ENCODE measurements at places on chromosomes 11 and 22.

DNA sequence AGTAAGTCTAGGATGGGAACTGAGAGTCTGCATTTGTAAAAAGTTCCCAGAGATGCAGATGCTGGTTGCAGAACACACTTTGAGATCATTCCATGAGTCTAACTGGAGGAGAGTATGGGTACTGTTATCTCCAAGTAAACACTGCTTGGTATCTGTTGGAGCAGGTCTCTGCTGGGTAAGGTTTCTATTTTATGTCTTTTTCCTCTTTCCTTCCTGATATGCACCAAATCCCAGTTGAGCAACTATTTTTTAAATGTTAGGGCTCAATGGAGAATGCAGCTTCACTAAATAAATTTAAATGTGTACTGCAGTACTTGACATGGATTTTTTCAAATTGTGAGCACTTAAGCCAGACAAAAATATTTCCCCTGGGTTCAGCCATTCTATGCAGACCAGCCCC, 48.5 kb downstream of the BDNF start:
- no peak for DNase-seq

DNA sequence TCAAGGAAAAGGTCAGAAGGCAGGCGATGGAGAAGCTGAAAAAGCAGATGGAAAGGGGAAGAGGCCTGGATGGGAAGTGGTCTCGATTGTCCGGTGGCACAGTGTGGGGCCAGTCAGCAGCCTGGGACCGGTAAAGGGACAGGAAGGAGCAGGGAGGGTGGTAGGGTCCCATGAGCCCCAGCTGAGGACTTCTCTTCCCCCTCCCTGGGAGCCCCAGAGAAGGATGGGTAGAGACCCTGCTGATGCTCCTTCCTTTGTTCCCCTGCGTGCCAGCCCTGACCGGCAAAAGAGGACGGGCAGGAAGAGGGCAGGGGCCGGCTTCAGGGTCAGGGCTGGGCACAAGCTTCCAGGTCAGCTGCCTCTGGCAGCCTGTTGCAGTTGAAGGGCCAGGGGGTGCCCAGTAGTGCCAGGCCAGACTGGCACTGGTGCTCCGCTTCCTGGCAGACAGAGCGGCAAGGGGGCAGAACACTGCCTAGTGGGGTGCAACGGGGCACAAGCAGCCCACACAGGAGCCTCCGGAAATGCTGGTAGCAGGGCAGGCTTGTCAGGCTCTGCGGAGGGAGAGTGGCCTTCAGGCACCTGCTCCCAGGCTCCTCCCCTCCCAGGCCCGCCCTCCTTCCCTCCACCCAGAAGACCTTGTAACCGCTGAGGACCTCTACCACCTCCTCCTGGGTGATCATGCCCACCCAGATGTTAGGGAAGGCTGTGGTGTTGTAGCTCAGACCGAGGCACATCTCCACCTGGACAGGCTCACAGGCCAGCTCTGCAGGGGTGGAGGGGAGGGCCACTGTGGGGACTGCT, 739 bp upstream of the C1QTNF5 start:
- DNase-seq, result no peak

DNA sequence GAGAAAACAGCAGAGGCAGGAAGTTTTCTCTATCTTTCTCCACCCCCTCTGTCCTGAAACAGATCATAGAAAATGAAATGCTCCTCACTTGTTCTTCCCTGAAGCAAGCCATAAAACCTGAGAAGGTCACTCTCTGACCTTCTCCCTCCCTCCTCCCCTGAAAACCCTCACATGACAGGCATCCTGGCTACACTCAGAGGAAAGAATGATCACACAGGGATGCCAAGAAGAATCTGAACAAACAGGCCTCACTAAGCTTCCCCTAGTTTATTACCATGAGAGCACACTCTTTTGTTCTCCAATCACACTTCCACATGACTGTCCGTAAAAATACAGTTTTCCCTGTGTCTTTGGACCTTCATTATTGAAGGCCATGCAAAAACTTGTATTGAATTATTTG, 300.1 kb downstream of the BUD13 start:
- DNase-seq, result no peak

DNA sequence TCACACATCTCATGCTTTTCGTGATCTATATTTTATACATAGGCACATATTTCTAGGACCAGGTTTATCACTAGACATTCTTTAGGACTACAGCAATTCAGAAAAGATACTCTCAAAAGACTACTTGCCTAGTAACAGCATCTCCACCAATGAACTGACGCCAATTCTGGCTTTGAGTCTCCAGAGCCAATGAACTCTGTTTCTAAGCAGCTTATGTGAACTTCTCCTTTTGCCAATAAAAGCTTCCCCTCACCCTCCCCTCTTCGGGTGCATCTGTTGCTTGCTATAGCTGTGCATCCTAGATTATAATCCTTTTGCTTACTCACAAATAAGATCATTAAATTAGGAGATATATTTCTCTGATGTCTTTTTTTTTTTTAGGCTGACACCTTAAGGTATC, 11.4 kb upstream of the ANKK1 start:
- DNase-seq, result no peak

- DNase-seq, result peak; percentile 35
Observed at GRCh38 chr11:77879218-77879617, 58.3 kb downstream of the AAMDC start.

DNA sequence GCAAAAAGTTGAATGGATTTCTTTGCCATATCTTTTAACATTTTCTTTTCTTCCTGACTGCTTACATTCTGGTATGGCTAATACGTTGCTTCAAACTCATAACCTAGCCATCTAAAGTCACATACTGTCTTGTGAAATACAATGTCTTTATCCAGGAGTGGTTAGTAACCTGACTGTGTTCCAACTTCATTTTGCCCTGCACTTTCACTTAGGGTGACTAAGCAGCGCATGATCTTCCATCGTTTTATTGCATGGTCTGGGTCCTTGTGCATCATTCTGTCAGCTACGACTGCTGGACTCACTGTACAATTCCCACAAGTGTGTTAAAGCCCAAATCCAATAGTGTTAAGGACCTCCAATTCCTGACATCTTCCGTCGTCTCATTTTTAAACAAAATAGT, 403.2 kb downstream of the NTM start:
- no peak for DNase-seq

- DNase-seq, result no peak
Observed at GRCh38 chr22:44144046-44144569, 36.6 kb upstream of the PARVG start.

DNA sequence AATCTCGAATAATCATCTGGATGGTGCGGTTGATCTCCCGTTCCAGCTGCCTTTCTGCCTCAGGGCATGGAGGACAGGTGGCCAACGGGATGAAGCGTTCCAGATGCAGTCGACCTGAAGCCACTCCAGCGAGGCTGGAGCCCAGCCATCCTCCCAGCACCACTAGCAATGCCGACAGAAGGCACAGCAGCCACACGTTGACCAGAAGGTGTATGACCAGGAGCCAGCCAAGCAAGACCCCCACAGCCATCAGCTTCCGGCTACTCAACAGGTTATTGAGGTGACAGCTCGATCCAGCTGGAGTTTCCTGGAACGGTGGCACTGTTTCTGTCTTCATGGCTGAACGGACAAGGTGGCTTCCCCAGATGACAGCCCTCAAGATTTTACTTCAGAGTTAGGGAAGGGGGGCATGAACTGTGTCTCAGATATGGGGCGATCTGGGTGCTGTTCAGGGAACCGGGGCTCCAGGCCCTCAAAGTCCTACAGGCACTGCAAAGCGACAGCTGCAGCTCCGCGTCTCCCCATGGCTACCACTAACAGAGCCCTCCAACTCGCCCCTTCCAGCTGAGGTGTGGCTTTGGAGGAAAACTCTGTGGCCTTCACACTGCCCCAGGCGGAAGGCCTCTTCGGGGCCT, 559 bp downstream of the SNX19 start:
- DNase-seq, result no peak

DNA sequence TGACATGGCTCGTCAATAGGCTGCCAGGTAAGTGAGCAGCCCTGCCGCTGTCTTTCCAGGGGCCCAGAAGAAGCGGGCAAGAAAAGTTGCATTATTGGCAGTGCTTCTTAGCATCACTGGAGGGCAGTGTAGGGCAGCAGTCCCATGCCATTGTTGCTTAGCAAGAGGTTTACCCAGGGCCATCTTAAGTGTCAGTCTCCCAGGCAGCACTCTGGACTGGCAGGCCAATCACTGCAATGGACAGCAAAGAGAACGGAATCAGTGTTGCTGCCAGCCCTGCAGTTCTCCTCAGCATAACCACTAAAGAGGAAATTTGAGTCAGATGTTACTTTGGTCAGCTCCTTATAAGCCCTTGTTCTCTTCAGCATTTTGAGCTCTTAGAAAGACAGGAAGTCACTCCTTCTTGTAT, 13.4 kb upstream of the GRK2 start:
- peak; percentile 67 for DNase-seq

GRCh38 chr11:44191322-44192016, 96.0 kb downstream of the EXT2 start:
- DNase-seq, result no peak

GRCh38 chr11:130601141-130601540, 152.7 kb downstream of the ADAMTS15 start:
- DNase-seq, result no peak

DNA sequence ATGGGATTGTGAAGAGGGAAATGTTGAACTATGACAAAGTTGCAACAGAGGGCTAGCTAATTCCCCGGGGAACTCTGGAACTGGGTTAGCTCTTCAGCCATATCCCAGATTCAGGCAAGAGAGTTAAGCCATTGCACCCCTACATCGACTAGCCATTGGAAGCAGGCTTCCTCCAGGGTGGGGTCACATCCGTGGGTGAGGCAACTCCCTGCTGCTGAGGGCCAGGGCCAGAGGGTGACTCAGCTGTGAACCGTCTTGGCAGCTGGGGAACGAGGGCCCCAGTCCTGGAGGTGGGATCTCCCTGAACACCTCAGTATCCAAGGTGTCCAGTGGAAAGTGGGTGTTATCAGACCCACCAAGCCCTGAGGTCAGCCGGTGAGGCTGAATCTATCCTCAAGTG, 41.1 kb downstream of the RPS6KA4 start:
- no peak for DNase-seq

GRCh38 chr11:126413843-126414405, 58.4 kb downstream of the ST3GAL4 start:
- DNase-seq, result no peak

DNA sequence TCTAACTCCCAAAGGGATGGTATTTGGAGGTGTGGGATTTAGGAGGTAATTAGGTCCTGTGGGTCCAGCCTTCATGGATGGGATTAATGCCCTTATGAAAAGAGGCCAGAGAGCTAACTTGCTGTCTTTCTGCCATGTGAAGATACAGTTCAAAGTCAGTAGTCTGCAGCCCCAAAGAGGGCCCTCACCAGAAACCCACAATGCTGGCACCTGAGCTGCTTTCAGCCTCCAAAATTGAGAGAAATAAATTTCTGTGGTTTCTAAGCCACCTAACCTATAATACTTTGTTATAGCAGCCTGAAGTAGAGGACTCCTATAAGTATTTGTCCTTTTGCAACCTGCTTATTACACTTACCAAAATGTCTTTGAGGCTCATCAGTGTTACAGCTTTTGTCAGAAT, 16.2 kb downstream of the ATM start:
- no peak for DNase-seq

GRCh38 chr11:3161720-3162409, 3.2 kb downstream of the OSBPL5 start:
- no peak for DNase-seq

DNA sequence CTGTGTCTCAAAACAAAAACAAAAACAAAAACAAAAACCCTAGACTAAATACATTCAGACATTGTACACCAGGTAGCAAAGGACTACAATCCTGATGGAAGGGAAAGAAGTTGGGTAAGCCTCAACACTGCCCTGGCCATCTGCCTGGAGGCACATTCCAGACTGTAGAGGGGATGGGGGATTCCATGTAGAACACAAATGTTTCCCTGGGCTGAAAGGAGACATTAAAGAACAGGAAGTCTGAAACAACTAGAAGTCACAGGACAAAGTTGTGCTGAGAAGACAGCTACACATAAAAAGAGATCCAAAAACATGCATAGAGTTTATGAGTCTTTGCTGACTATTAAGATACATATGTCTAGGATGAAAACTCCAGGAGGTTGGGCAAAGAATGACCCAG, 83.9 kb downstream of the RRAS2 start:
- no peak for DNase-seq

- DNase-seq, result no peak
Observed at GRCh38 chr11:120173807-120174206, 35.9 kb upstream of the TRIM29 start.

DNA sequence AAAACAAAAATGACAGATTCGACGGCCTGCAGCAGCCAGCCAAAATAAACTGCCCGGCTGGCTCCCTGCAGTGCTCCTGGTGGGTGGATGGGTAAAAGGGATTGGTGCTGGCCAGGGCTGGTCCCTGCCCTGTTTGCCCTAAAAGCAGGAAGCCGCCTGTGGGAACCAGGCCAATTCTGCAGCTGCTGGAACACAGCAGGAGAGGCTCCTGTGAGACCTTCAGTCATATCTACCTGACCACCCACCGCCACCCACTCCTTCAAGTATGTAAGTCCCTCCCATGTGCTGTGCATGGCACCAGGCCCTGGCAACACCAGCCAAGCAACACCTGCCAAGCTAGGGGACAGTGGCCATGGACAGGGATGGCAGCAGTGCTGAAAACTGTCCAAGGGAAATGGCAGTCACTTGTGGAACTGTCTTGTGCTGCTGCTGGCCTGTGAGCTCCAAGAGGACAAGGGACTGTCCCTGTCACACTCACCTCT, 48.7 kb upstream of the ARFGAP3 start:
- no peak for DNase-seq

GRCh38 chr11:104682206-104682605, 216.1 kb downstream of the CASP12 start:
- no peak for DNase-seq

- no peak for DNase-seq
Observed at GRCh38 chr22:45934659-45935341, 42.2 kb downstream of the WNT7B start.

- no peak for DNase-seq
Observed at GRCh38 chr11:37406651-37407050, 808.6 kb upstream of the RAG2 start.

- no peak for DNase-seq
Observed at GRCh38 chr22:22037740-22038139, 55.2 kb upstream of the TOP3B start.

DNA sequence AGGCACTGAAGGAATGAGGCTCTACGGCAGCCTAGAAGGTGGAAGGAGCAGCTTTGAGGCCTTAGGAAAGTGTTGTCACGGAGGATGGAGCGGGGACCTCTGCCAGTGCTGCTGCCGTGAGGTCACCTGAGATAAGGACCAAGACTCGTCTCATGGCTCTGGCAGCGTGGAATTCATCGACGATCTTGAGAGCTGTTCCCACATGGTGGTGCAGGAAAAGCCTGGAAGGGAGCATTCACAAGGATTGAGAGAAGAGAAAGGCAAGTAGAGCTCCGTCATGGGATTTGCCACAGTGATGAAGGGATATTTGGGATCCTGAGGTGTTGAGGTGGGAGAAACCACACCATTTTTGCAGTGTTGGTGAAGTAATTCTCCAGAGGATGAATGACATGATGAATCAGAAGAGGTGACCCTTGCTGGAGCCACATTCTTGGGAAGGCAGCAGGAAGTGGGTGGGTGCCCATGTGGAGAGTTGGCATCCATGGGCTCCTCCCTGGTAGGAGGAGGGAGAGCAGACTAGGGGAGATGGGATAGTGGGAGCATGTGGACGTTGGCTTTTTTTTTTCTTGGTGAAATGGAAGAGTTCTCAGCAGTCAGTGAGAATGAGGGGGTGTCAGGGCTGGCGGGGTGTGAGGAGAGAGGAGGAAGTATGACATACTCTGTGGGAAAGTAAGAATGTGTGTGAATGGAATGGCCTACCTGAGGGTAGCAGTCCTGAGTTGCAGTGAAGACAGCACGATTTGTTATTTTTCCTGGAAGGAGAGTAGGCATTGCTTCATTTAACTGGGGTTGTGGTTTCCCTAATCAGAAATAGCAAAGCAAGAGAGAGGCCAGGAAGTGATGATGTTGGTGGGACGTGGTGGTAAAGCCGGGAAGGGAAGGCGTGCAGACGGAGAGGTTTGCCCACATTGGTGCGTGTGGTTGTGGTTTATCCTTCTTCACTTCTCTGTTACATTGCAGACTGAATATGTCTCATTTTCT, 11.1 kb downstream of the PPP6R3 start:
- DNase-seq, result peak; percentile 80
